ENCODE measurements at places on chromosomes 3 and 15.

GRCh38 chr15:76330080-76330680 lies 6.4 kb upstream of the ISL2 start:
- DNase-seq = no peak

DNA sequence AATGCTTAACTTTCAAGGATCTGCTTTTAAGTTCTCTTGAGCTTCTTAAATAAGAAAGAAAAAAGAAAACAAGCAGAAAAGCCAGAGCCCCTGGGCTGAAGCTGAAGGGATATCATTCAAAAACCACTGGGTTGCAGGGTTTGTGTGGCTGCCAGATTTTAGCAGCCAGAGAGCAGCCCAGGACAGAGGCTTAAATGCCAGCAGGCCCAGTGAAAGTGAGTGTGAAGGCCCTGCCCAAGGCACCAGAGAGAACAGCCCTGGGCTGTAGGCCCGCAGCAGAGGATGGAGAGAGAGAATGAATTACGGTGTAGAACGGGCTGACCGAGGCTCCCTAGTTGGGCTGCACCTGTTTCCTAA lies 106.3 kb upstream of the BOC start:
- no peak for DNase-seq

DNA sequence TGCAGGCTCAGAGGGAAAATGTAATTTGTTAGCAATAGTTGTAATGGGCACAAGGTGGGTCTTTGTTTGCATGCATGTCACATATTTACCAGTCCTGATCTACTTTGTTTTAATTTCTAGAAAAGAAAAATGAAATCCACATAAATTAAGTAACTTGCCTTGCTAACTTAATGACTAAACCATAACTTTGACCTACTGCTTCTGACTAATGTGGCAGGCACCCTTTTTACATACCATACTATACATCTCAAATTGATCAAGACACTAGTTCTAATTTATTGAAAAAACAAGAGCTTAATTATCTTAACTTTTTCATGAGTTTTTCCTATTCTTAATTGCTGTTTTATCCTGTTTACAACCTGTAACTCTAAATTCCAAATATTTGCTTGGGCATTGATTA lies 93.2 kb downstream of the ATP11B start:
- no peak for DNase-seq

- DNase-seq = peak; percentile 28
These were observed 13.3 kb upstream of the CD47 start for GRCh38 chr3:108103886-108104797.

GRCh38 chr3:105584003-105584790 lies 217.5 kb downstream of the ALCAM start:
- no peak for DNase-seq

DNA sequence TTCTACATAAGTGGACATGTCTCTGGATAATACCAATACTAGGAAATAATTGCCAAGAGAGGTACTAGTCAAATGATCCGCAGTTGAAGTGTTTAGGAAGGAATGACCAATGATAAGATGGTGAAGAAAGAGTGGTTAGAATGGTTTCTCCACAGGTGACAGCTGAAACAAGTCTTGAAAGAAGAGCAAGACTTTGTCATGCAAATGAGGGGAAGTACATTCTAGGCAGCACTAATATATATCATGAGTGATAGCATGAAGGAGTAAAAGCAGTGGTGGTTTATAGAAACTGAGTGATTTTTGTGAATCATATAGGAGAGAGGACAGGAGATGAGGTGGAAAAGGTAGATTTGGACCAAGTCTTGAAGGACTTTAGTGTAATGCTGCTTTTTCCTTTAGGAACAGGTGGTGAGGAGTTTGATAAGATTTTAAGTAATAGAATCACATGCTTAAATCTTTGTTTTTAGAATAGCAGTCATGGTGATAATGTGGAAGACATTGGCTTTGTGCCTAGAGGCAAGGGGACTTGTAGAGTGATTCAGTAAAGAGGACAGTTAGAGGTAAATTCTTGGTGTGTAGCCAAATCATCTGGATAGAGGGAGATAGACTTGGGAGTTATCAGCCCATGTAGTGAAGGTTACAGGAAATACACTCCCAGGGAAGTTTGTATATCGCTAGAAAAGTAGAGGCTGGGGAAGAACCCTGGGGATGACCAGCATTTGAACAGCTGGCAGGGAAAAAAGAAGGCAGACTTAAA lies 31.9 kb downstream of the SLMAP start:
- DNase-seq = no peak

- DNase-seq = no peak
These were observed 796.1 kb downstream of the TBL1XR1 start for GRCh38 chr3:176401211-176401610.

DNA sequence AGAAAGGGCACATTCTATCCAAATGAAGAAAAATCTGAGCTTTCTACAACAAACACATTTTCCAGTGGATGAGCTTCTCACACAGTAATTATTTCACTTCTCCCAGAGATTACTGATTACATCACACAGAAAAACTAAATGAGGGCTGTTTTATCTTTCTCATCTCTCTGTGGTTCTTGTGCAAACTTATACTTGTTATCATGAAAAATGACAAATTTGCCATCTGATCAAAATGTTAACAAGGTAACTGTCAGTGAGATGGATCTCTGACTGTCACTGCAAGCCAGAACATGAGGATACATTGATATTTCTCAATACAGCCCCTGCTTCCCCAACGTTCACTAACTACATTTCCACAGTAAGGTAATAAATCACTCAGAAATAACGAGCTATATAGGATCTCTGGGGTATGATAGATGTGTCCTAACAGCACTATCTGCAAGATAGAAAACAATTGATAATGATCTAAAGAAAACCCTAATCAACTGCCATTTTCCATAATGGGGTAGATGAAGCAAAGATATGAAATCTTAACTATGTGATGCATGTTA lies 829.3 kb upstream of the CFAP20DC start:
- no peak for DNase-seq
